ENCODE measurements at places on chromosomes 2 and 18. TPM values are rescaled to one million over a fixed set of nuclear protein-coding genes. Genes with fewer than 3 reads are reported as not detected.

- no peak for DNase-seq
Observed at GRCh38 chr2:229910832-229911412, 10.9 kb downstream of the TRIP12 start.

Gene ATP8B1
- 0.15 TPM for total RNA-seq

- DNase-seq, result no peak
Observed at GRCh38 chr2:196379600-196379999, 208.2 kb upstream of the STK17B start.

Gene PCARE
- not detected for total RNA-seq
